Stimulated activated CD4-positive, alpha-beta T cell treated with anti-CD3 and anti-CD28 coated beads, Interleukin-1b, Interleukin-23, amount 100 ng/mL, for 24 hours (primary cell): ENCODE measurements at places on chromosomes 6 and 20.
A peak's percentile ranks its signal among the peaks of the same experiment; 100 is the strongest.

- no peak for DNase-seq
Measured at GRCh38 chr6:148514091-148514845, 171.6 kb downstream of the SASH1 start.

DNA sequence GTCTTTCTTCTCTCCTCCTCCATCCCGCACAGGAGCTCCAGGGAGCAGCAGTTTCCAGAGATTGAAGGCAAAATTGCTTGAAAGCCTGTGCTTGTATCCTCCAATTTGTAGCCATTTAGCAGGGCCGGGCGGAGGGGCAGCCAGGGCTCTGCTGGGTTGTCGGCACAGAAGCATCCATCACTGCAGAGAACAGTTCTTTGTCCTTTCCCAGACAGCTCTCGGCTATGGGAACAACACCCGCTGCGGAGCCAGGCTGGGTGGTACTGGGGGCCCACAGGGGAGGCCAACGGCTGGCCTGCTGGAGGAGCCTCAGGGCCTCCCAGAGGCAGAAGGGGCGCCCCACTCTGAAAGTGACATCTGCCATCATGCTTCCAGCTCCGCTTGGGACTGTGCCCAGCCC is 7.8 kb downstream of the HRH3 start:
- DNase-seq: no peak

DNA sequence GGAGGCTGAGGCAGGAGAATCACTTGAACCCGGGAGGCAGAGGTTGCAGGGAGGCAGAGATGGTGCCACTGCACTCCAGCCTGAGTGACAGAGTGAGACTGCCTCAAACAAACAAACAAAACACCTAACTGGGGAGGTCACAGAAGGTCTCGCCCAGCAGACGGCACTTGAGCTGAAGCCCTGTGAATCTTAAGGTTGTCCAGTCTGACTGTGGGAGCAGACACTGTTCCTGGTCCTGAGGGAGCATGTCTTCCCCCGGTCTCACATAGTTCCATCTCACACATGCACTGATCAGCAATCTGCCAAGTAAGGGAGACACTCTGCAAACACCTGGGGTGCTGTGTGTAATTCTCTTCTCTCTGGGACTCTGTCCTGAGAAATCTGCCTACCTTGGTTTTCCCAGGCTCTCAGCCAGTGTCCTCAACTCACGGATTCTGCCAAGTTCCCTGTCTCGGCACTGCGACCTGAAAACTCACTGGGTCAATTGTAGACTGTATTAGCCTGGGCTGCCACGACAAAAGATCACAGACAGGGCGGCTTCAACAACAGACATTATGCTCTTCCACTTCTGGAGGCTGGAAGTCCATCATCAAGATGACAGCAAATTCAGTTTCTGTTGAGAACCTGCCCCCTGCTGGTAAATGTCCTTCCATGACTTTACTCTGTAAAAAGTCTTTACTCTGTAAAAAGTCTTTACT is 94.3 kb downstream of the JPH2 start:
- DNase-seq: no peak

- no peak for DNase-seq
Measured at GRCh38 chr6:52739627-52740026, 23.6 kb downstream of the GSTA2 start.

GRCh38 chr6:89948876-89949275 is 54.6 kb downstream of the GJA10 start:
- DNase-seq: no peak

DNA sequence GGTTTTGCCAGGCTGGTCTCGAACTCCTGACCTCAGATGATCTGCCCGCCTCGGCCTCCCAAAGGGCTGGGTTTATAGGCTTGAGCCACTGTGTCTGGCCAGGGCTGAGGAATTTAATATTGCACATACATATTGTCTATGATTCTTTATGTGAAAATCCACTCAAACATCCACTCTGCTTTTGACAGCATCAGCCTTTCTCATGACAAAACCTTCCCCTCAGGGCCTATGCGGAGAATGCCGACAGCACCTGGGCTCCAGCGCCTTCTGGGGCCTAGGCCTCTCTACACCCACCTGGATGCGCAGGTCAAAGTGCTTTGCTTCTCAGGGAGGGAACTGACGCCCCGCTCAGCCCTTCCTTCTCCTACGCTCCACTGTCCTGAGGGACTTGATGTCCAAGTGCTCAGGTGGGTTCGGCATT is 5.4 kb downstream of the RAMACL start:
- no peak for DNase-seq

DNA sequence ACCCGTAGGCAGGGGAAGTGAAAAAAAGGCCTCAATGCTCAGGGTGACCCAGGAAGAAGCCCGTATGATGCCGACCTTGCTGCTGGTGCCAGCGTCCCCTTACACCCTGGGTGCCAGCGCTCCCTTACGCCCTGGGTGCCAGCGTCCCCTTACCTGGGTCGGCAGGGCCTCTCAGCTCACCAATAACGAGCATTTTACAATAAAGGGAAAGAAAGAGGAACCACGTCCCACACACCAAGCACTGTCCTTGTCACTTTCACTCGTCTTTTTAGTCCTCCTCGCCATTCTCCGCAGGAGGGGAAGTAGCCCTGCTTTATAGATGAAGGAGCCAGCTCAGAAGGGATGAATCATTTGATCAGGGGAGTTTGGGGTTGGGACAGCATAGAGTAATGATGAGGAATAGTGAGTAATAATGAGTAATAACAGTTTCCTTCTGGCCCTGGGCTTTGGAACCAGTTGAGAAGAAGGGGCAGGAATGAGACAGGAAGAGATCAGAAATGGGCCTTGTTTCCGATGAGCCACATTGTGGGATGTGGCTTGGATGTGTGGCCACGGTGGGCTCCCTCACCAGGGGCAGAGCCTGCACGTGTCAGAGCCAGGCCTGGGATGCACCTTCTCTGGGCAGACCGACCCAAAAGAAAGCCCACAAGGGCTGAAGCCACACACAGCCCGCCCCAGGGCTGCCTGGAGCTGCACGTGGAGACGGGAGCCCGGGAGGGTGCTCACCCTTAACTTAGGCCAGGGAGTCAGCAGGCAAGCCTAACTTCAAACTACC is 75.7 kb downstream of the SYNJ2 start:
- DNase-seq: peak; percentile 27

- no peak for DNase-seq
Measured at GRCh38 chr6:133631421-133631820, 257.5 kb upstream of the TCF21 start.

DNA sequence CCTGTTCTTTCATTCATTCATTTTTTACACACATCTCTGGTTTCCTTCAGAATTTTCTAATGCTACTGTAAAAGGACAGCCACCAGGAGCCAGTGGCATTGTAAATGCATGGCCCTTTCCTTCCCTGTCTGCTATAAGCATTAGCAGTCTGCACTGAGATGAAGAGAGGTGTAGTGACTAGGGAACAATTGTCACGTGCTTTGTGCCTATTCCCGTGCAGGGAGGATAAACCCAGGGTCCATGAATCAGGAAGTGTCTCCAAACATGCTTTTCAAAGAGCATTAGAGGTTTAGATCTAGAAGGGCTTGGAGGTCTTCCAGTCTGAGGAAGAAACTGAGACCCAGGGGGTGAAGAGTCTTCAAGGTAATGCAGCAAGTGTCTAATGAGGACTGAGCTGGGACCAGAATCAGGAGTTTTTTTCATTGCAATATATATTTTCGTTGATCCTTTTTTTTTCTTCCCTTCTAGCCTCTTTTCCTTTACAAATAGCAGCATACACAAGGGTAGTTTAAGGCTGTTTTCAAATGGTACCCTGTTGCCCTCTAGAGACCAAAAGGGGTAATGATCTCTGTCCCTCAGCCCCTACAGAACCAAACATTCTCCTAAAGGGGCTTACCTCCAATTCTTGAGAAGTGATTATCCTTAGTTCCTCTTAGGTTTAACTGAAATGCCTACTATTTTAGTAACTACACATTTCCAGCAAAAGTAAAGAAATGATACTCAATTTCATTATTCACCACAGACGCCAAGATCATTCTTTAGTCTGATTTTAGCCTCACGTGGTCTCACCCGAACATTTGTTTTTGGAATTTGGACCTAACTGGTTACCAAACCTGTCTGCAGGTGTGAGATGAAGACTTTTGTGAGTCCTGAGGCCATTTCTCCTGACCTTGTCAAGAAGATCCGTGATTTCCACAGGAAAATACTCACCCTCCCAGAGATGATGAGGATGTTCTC is 6.6 kb downstream of the TRIM15 start:
- DNase-seq: no peak

- no peak for DNase-seq
Measured at GRCh38 chr20:49283176-49283702, 5.4 kb upstream of the ZNFX1 start.

- no peak for DNase-seq
Measured at GRCh38 chr6:66865771-66866170, 1158.7 kb upstream of the EYS start.

- DNase-seq: no peak
Measured at GRCh38 chr20:78338-78737, 9.1 kb upstream of the DEFB125 start.

DNA sequence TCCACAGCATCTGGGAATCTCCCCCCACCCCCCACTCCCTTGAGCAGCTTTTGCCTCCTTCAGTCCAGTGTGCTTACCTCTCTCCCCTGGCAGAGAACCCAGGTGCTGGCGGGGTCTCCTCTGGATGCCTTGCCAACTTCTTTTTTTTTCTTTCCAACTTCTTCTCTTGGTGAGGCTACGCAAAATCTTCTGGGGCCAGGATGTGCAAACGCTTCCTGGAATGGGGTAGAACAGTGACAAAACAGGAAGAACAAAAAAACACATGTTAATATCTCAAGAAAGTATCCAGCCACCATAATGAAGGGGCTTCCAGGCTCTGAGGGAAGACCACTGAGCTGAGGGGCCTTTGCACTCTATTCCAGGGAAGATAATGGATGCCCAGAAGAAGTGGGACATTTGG is 53.9 kb upstream of the DDR1 start:
- no peak for DNase-seq

GRCh38 chr6:79073888-79074287 is 4.2 kb downstream of the PHIP start:
- no peak for DNase-seq

- DNase-seq: no peak
Measured at GRCh38 chr20:9367328-9367727, 147.1 kb upstream of the LAMP5 start.

DNA sequence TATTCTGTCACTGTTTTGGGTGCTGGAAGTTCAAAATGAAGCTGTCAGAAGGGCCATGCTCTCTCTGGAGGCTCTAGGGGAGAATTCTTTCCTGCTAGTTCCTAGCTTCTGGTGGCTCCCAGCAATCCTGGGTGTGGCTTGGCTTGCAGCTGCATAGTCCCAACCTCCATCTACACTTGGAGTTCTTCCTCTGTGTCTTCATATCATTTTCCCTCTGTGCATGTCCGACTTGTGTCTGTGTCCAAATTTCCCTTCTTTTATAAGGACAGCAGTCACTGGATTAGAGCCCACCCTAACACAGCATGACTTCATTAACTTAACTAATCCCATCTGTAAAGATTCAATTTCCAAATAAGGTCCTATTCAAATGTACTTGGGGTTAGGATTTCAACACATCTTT is 23.3 kb upstream of the ENPP1 start:
- no peak for DNase-seq

- no peak for DNase-seq
Measured at GRCh38 chr20:13353261-13353945, 132.3 kb downstream of the ISM1 start.

DNA sequence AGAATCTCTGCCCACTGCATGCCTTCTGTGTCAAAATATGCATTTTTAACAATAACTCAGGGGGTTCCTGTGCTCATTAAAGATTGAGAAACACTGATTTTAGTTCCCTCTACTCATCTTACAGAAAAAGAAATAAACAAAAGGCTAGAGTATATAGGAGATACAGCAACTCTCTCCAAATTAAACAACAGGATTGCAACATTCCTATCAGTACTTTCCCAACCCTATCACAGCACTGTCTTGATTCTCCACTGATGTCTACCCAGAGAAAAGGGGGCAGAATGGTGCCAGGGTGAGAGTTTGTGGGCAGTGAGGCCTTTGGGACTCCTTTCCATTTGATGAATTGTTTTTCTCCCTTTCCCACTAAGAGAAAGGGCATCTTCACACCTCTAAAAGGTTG is 4.7 kb downstream of the OTOR start:
- DNase-seq: no peak

DNA sequence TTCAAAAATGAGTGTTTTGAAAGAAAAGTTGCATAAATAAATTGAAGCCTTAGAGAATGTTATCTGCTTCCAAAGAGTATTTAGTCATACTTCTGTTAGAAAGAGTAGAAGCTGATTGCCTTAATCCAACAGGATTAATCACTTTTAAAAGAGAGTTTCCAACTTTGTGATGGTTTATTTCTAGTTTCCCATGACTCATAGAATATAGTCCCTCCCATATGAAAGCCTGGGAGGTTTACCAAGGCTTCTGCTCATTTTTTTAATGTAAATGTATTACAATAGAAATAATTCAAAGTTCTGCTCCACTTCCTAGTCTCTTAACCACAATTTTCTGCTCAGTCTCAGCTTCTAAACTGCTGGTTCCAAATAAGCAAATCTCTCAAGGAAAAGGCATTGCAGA is 118.0 kb upstream of the IRAK1BP1 start:
- DNase-seq: no peak

DNA sequence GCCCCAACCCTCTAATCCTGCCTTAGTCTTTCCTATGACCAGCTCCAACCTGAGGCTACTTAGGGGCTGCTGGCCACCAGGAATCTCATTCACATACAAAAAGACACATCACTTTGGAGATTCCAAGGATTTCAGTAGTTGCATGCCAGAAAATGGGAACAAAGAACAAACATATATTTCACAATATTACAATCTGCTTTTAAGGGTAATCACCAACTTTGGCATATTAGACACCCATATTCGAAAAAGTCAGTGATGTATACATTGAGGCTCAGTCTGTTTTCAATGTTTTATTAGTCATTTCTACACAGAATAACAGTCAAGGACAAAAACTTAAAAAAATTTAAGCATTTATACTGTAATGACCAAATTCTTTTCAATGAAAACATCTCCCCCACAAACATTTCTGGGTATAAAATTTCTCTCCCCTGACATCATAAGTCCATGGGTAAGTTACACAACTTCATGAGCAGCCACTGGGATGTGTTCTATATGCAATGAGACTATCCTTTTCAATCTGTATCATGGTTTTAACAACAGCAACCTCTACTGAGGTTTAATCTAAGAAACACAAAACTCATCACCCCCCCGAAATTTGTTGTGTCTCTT is 103.5 kb downstream of the MAP7 start:
- no peak for DNase-seq
